ENCODE measurements at places on chromosomes 4 and X. TPM values are rescaled to one million over a fixed set of nuclear protein-coding genes. Genes with fewer than 3 reads are reported as not detected.

The RTL5 gene
- polyA plus RNA-seq = 31.3 TPM

The FOXP3 gene
- polyA plus RNA-seq = 0.47 TPM

- DNase-seq = no peak
Measured at GRCh38 chr4:70844180-70844579, 4.5 kb upstream of the GRSF1 start.

GRCh38 chr4:183011213-183011907 is 87.7 kb upstream of the WWC2 start:
- no peak for DNase-seq

DNA sequence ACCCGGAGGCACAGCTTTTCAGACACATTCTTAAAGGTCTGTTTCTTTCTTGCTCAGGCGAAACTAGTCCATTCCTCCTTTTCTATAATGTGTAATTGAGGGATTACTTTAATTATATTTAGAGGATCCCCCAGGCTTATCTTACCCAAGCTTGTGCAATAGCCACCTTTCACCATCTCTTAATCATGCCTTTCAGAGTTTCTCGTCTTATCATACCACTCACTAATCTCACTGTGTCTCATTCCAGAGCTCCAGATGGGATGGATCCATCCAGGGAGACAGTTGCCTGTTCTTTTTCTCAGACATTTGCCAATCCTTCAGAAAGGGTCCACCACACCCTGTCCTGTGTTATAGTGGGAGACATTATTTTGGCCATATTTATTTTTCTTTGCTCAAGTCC is 12.5 kb downstream of the SPARCL1 start:
- no peak for DNase-seq
